ENCODE measurements at places on chromosomes 1 and 21.

DNA sequence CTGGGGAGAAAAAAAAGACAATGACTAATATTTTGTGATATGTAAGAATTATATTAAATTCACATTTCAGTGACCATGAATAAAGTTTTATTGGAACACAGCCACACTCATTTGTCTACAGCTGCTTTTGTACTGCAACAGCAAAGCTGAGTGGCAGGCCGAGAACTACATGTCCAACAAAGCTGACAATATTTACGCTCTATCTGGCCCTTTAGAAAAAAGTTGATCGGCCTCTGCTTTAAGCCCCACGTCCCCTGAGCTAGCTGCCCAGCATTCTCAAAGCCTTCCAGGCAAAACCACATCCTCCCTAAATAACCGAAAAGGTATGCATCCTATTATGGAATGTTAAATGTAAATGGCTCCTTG is 8.6 kb downstream of the SLC2A1 start:
- no peak for DNase-seq

DNA sequence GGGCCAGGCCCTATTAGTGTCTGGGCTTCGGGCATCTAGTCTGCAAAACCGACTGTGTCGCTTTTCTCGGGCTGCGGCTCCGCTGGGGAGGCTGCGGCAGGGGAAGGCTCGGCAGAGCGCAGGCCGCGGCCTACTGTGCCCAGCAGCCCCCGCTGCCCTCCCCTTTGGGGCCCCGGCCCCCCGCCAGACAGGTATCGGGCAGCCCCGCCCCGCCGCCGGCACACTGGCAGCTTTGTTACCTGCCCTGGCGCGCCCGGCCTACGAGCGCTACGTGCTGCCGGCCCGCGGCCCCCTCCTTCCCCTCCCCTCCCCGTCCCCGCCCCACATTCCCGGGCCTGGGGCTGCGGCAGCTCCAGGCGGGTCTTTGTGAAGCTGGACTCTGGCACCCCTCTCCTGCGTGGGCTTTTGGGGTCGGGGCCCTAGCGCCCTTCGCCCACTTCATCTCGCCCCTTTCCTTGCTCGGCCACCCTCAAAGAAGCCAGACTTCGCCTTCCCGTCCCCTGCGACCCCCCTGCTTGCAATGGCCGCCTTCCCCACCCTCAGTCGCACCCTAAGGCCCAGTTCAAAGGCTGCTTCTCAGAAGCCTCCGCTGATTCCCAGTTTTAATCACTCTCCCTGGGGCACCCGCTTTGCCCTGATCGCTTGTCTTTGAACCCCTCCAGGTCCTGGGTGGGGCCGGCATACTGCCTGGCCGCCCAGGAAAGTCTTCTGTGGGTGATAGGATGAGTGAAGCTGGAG is 48.9 kb upstream of the SLC2A1 start:
- no peak for DNase-seq

DNA sequence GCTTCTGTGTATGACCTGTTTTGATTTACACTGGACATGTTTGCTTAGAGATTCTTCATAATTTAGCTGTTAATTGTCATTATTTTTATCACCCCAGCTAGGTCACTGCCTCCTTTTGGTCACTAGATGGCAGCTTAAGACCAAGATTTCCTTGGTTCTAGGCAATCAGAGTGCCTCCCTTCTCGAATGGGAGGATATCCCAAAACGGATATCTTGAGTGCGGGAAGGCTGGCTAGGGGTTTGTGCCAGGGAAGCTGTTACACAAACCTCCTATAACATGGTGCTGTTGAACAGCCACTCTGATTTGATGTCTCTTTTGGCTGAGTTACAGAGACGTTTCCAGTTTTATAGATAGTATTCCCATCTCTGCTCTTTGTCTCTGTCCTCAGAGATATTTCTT is 283.5 kb downstream of the S1PR1 start:
- no peak for DNase-seq

- DNase-seq = no peak
Observed at GRCh38 chr1:191508239-191508638, 650.0 kb upstream of the RGS18 start.

GRCh38 chr1:32818804-32819541 is 1.5 kb downstream of the S100PBP start:
- no peak for DNase-seq

DNA sequence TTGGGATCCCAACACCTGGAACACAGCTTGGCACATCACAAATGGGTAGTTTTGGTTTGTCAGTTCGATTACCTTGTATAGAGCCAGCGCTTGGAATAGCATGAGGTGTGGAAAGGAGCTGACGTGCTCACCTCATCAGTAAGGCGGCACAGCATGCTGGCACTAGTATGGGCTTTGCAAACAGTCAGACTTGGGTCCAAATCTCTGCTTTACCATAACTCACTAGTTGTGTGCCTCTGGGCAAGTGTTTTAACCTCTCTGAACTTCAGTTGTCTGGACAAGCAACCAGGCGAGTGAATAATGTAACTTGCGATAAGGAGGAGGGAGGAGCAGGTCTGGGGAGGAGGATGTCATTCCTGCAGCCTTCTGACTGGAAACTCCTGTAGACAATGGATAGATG is 26.3 kb upstream of the NEK2 start:
- no peak for DNase-seq

GRCh38 chr1:3037281-3038040 is 16.2 kb downstream of the ACTRT2 start:
- DNase-seq = no peak

GRCh38 chr1:102886638-102887037 is 221.7 kb downstream of the COL11A1 start:
- no peak for DNase-seq

DNA sequence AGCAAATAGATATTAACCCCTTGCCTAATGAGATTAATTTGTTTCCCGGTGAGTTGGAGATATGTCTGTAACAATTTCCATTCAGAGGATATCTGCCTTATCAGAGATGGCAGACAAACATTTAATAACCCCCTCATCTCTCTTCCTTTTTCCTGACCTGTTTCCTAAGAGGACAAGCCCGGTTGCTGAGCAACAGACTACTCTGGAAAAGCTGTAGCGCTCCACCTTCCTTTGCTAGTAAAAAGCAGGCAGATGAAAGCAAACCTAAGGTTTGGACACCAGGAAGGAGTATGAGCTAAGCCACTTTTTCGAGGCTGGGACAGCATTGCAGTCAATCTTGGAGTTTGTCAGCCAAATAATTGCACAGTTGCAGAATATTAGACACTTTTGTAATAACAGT is 82.4 kb downstream of the RGS21 start:
- no peak for DNase-seq

- no peak for DNase-seq
Observed at GRCh38 chr1:240803151-240803550, 191.2 kb upstream of the GREM2 start.

DNA sequence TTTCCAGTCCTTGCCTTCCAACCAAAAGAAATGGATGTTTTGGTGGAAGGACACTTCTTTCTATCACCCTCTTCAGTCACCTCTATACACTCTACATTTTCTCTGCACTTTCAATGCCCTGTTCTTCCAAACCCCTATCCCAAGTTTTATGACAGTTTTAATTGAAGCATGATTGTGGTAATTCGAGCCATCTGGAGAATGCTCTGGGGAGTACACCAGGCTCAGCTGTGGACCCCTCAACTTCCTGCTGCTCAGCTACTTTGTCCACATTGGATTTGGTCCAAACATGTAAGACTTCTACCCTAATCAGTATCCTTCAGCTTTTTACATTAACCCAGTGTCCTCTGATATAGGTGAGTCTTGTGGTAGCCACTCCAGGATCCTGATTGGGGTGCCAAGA is 129.6 kb downstream of the SYT2 start:
- no peak for DNase-seq

GRCh38 chr1:114131526-114132220 is 22.0 kb downstream of the SYT6 start:
- DNase-seq = no peak

DNA sequence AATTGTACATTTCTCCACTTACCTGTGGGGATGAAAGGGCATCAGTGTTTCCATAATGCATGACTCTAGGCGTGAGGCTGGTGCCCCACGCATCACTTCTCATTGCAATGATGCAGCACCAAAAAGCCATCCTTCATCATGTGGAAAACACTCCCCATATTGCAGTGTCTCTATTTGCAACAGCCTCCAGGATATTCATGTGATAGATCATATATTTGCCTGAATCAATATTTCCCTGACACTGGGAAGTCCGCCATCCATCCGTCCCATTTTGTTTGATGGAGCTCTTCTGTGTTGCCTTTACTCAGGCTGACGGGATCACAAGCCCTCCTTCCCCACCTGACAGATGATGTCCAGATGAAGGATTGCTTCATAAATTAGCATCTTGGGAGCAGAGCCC is 74.5 kb upstream of the CAMK1G start:
- no peak for DNase-seq

DNA sequence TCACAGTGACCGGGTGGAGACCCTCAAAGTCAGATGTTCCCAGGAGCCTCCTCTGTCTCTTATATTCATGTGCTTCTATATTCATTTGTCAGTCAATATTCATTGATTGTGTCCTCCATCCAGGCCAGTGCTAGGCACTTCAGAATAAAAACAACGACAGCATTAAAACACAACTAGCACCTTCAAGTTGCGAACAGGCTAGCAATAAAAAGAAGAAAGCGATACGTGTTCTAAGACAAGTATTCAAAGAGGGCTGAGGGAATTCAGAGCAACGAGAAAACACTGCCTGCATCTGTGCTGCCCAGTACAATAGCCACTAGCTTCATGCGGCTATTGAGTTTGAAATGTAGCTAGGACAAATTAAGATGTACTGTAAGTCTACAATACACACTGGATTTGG is 138.0 kb downstream of the PLXNA2 start:
- no peak for DNase-seq

GRCh38 chr1:240234485-240235210 is 143.0 kb downstream of the FMN2 start:
- no peak for DNase-seq

GRCh38 chr1:186717286-186717685 is 37.1 kb upstream of the PTGS2 start:
- DNase-seq = no peak

- DNase-seq = no peak
Observed at GRCh38 chr1:182350839-182351238, 40.8 kb downstream of the GLUL start.

DNA sequence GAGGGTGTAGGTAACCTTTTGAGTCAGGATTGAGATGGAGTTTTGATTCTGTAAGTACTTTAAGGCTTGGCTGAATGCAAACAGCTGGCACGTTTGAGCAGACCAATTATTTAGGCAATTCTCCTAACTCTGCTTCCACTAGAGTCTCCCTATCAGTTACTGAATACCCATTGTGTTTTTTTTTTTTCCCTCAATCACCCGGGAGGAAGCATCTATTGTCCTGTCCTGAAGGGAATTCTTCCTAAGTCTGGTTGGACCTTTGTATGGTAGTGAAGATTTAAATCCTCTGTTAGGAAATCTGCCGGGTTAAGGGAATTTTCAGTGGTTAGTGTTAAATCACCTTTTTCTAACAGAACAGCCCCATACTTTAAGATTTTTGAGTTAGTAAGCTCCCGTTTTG is 571.2 kb upstream of the USP24 start:
- DNase-seq = no peak

GRCh38 chr1:39384305-39384704 is 107.1 kb upstream of the BMP8A start:
- no peak for DNase-seq

DNA sequence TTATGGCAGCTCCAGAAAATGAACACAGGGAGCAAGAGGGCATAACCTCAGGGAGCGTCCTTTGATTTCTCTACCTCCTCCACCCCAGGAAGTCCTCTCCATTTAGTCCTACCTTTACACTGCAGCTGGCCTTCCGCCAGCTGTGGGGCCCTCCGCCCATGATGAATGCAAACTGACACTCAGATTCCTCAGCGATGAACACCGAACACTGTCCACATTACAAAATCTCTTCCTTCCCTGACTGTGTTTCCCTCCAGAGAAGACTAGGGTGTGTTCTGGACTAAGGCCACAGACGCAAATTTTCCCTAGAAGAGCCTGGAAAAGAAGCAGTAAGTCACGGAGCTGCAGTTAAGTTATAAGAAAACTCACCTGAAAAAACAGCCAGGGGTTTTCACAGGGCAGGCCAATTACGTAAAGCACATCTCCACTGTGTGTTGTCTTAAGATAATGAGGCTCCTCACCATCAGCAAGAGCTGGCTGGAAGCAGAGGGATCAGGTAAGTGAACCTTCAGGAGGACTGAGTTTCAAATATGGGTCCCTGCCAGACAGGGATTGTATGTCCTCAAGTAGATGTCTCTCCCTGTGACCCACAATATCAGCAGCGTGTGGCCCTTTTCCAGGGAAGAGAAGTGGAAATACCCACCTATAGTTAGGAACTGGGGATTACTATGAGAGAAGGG is 46.3 kb upstream of the ATP1B1 start:
- DNase-seq = no peak

- no peak for DNase-seq
Observed at GRCh38 chr1:64234714-64235113, 31.3 kb downstream of the UBE2U start.

GRCh38 chr1:2108213-2108876 is 58.1 kb downstream of the PRKCZ start:
- no peak for DNase-seq

DNA sequence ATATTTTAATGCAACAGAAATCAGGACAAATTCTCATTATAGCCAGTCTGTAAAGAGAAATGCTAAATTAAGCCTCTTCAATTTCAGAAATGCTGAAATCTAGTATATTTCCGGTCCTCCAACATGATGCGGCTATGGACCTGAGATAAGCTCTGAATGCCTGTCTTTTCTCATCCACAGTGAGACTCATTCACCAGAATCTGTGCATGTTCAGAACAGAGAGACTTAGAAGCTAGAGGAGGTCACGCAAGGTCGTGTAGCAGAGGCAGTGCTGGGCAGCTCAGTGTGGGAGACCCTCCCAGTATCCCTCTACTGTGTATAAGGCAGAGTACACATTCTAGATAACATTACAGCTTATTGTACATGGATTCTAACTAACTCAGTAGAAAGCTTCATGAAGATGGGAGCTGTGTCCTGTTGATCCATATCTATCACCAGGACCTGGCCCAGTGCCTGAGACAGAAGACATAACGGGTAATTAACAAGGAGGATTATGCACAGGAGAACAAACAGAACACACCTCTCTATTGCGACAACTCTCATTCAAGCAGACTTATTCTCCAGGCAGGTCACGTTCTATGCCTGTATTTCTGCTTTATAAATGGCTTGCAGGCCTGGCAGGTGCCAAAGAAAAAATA is 97.0 kb upstream of the COA6 start:
- DNase-seq = no peak

DNA sequence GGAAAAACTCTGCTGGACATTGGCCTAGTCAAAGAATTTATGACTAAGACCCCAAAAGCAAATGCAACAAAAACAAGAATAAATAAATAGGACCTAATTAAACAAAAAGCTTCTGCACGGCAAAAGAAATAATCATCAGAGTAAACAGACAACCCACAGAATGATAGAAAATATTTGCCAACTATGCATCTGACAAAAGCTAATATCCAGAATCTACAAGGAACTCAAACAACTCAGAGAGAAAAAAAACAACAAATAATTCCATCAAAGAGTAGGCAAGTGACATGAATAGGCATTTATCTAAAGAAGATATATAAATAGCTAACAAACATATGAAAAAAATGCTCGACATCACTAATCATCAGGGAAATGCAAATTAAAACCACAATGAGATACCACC is 91.2 kb upstream of the PALMD start:
- no peak for DNase-seq
